ENCODE measurements at places on chromosomes 6 and 20.

- no peak for DNase-seq
Measured at GRCh38 chr6:106421496-106421895, 61.0 kb downstream of the CRYBG1 start.

DNA sequence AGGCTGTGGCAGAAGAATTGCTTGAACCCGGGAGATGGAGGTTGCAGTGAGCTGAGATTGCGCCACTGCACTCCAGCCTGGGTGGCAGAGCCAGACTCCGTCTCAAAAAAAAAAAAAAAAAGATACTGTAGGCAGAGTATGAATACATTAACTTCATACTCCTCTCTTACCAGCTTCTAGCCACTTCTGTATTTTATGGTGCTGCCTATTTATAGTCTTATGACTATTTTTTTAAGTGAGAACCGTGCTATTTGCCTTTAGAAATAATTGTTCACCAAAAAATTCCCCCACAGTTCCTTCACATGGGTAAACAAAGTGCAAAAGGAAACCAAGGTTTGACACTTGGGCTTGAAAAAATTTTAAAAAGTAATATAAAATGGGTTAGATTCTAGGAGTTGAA is 1.5 kb upstream of the SNRNP48 start:
- DNase-seq, result no peak

GRCh38 chr6:45772886-45773495 is 242.7 kb downstream of the CLIC5 start:
- no peak for DNase-seq

DNA sequence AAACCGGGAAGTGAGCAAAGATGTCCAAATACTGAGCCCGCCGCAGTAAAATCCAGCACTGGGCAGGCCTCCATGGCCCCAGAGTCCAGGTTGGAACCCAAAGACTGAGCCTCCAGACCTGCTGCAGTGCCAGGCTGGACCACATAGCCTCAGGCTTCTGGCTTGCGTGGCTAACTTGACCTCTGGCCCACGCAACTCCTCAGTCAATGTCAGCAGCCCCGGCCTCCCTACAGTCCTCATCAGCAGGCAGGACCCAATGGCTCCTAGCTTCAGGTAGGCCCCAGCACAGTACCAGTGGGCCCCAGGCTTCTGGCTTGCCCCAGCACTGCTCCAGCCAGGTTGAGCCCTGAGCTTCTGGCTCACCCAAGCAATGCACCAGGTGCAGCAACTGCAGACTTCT is 245.1 kb upstream of the AFDN start:
- no peak for DNase-seq

GRCh38 chr20:1434571-1435336 is 31.9 kb downstream of the NSFL1C start:
- peak; percentile 88 for DNase-seq

DNA sequence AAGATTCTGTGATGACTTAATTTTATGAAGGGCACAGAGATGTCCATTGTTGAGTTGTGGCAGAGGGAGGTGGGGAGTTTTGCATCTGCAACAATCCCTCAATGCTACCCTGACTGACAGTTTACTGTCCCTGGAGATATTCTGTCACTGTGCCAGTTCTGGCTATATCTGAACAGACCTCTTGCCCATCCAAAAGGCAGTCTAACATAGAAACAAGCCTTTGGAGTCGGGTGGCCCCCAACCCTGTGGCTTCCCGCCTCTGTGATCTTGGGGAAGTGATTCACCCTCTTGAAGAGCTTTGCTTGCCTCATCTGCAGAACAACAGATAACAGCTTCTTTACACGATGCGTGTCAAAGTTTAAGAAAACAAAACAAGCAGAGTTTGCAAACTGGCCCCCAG is 3.8 kb upstream of the E2F1 start:
- peak; percentile 73 for DNase-seq

DNA sequence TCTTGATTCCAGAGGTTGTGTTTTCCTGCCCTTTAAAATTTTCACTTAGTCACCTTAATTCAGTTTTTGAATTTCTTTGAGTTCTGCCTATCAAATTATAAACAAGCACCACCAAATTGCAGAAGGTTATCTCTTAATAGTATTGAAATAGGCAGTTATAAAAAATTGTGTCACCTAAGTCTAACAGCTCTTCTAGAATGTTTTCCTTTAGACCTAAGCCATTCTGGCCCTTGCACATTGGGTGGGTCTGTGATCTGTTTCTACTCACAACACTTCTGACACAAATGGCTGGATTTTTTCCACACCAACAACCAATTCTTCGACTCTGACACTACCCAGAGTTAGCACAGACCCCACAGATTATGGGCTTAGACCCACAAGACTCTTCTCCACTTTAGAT is 101.9 kb downstream of the CARMIL1 start:
- DNase-seq, result no peak

DNA sequence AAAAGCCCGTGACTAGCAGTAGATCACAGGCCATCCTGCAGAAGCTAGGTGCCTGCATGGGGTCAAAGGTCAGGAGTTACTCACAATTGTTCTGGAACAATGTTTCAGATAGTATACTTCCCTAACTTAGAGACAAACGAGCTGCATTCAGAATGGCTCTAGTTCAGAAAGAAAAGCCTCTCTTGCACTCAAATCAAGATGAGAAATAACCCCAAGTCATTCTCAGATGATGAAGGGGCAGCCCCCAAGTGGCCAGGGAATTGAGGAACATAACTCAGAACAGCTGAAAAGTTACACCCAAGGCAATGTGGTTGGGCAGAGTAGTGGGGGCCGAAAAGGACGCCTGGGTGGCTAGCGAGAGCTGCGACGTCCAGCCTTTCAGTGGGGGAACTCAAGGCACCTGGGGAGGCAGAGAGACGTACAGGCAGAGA is 27.8 kb downstream of the FYN start:
- DNase-seq, result peak; percentile 41

- no peak for DNase-seq
Measured at GRCh38 chr20:35630636-35631035, 15.0 kb downstream of the SPAG4 start.

GRCh38 chr20:17873410-17874270 is 95.0 kb downstream of the SNX5 start:
- no peak for DNase-seq

GRCh38 chr6:152750694-152751093 is at the start of gene VIP:
TSS of gene VIP (plus strand) at chr6:152750797. CDS start at chr6:152752178, 1,381 bp downstream.
- DNase-seq, result peak; percentile 9

Measured in activated CD4-positive, alpha-beta T cell treated with anti-CD3 and anti-CD28 coated beads, Interleukin-2, Interleukin-6, amounts not matched to agents 100 ng/mL and 50 ng/mL, durations not matched to agents 16 hours and 8 hours (primary cell).